NCI-H2227 treated with DMSO at 0.1 percent for 48 hours (cell line): ENCODE measurements at places on chromosomes 3 and 15.
A peak's percentile ranks its signal among the peaks of the same experiment; 100 is the strongest.

- DNase-seq, result peak; percentile 42
Observed at GRCh38 chr15:81265256-81265943, 58.5 kb downstream of the STARD5 start.

DNA sequence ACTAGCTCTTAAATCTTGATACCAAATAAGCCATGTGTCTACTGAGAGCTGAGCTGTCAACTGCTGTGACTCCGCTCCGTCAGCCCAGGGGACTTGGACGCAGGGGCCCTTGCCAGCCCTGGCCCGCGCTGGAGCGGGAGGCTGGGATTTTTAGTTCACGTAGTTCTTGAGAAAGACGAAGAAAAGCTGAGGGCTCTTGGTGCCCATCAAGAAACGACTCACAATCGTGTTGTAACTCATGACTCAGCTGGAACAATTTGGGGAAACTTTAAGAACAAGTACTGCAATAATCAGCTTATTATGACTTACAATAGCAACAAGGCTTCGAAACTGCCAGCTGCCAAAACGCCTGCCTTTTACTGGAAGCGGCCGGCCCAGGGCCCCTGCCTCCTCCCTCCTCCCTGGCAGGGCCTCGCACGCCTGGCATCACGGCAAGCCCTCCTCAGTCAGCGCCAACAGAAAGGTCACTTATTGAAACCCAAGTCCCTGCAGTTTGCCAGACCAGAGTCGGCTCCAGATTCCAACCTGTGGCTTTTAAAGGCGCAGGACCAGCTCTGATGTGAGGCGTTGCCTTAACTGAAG is 60.3 kb downstream of the RGMA start:
- DNase-seq, result no peak

GRCh38 chr3:171269542-171269941 is 190.7 kb downstream of the TNIK start:
- DNase-seq, result no peak

DNA sequence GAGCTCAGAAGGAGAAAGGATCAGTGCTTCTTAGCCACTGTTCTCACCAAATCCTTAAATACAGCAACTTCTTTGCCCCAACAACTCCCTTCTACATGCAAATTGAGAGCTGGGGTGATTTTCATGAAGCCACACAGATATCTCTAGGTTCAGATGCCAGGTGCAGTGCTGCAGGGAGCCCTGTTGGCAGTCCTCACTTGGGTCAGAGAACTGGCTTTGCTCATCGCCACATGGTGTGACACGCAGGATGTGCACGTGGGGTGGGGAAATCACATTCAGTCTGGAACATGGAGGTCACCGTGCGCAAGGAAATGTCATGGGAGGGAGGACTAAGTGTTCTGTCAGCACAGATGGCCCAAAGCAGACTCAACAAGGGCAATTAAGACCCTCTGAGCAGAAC is 103.8 kb downstream of the WDR76 start:
- DNase-seq, result no peak

GRCh38 chr3:160260587-160261270 is 35.5 kb downstream of the C3orf80 start:
- DNase-seq, result no peak

GRCh38 chr15:34039790-34040113 is 748 bp upstream of the AVEN start:
- DNase-seq, result no peak

DNA sequence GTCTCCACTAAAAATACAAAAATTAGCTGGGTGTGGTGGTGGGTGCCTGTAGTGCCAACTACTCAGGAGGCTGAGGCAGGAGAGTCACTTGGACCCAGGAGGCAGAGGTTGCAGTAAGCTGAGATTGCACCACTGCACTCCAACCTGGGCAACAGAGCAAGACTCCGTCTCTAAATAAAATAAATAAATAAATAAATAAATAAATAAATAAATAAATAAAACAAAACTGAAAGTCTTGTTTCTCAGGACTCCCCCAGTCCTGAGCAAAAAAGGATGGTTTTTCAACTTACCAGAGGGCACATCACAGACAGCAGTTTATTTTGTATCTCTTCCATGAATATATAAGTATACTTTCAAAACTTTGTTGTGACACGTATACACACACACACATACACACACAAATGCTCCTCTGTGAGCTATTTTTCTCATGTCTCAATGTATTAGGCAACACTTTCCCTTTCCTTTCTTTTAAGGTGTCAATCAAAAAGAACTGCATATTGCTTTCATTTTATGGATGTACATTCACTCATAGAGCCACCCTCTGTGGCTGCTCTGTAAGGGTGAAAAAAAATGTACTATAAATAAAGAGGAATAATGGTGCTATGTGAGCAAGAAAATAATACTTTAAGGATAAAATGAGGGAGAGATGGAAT is 54.8 kb upstream of the MITF start:
- DNase-seq, result no peak

DNA sequence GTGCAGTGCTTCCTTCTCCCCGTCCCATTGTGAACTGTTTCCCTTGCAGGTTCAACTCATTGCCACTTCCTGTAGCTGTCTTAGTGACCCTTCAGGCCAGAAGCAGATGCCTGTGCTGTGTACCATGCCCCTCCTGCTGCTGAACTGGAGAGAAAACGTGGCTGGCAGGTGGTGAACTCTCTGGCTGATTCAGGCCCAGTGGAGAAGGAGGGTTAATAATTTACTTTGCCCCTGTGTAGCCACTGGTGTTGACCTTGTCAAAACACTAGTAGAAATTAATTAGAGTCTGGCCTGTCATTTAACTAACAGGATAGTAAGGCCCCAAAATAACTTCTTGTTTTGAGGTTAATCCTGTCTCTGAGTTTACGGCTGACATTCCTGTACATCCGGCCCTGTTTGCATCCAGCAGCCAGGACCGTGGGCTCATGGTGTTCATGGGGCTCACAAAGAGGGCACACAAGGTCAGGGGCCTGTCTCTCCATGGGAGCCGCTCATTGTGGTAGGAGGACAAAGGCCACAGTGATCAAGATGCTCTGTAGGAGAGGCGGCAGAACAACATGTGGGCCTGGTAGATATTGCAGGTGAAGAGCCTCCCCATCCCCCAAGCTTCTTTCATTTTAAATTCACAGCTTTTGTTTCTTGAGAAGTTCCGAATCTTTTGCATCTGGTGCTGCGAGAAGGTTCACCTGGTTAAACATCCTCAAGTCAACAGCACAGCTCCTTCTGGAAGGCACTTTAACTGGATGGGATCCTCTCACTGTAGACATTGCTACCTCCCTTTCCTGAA is 101.6 kb downstream of the CGNL1 start:
- DNase-seq, result no peak

- DNase-seq, result no peak
Observed at GRCh38 chr3:172303941-172304558, 144.2 kb downstream of the GHSR start.

DNA sequence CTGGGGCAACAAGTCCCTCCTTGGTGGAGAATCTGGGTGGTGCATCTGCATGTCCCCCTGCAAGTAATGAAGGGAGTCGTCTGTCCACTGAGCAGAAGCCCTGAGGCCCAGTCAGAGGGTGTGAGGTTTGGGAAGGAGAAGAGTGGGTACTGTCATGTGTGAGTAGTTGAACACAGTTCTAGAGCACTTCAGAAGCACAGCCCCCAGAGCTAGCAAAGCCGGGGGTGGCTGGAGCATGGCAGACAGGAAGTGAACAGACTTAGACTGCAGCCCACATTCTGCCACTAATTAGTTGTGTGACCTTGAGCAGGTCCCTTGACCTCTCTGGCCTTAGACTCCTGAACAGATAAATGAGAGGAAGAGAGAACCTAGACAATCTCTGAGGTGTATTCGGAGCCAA is 207.6 kb downstream of the UACA start:
- no peak for DNase-seq

DNA sequence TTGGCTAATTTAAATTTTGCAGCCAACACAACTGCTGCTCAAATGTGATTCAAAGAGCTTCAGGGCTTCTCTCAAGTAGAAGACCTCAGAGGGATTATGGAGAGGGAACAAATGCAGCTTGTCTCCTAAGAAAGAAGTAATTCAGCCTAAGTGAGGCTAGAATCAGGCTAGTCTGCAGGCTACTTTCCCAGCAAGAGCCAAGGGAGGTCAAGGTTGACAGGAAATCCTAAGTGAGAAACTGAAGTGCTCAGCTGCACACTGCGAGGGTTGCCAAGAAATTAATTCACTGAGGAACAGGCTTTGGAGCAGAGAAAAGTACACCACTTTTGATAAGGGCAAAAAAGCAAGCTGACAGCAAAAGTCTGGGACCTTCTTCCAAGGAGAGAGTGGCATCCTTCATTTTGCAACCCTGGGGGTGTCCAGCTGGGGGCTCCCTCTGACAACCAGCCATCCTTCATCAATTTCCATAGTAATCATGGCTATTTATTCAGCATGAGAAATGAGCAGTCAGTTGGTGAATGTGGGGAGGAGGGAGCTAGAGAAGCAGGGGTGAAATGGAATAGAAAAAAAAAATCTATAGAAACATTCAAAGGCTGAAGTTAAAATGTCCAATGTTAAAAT is 646.4 kb upstream of the ADAMTS9 start:
- no peak for DNase-seq

GRCh38 chr3:18428991-18429745 is 4.0 kb upstream of the SATB1 start:
- DNase-seq, result no peak

GRCh38 chr3:169501777-169502320 is 161.7 kb downstream of the MECOM start:
- no peak for DNase-seq

DNA sequence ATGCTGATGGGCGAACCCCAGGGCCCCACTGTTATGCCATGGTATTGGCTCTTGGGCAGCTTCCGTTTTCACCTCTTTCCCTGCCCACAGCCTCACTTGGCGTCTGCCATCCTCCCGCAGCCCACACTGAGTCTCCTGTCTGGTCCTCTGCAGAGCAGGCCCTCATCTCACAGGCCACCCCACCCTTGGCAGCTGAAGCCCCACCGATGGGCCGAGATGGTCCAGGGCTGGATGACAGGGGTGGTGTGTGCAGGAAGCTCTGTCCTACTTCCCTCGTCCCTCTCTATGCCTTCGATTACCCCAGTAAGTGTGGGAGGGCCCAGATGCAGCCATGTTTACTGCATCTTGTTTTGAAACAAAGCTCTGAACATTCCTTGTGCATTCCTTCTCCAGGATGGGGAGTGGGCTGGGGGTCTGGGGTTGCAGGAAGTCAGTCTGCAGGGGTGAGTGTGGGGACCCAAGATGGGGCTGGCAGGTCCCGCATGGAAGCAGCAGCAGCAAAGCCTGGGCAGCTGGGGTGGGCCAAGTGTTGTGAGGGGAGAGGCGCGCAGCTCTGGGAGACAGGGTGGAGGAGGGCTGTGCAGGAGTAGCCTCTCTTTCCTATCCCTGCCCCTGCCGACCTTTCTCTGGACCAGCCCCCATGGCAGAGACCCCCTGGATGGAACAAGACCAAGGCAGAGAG is 20.9 kb downstream of the TBC1D21 start:
- DNase-seq, result no peak

DNA sequence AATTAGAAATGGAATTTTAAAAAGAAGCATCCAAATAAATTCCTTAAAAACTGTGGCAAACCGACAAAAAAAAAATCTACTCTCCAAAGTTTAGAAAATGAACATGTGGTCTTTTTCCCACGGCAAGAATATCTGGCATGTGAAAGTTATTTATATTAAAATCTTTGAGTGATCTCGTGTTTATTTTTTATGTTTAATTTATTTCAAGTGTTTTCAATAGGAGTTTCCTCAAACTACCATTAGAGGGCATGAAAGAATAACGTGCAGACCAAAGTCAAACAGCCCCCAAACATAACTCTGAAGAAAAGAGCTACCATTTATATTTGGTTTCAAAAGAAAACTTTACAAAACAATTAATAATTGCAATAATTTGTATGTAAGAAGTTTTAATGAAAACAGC is 286.4 kb downstream of the ZIC4 start:
- DNase-seq, result no peak

DNA sequence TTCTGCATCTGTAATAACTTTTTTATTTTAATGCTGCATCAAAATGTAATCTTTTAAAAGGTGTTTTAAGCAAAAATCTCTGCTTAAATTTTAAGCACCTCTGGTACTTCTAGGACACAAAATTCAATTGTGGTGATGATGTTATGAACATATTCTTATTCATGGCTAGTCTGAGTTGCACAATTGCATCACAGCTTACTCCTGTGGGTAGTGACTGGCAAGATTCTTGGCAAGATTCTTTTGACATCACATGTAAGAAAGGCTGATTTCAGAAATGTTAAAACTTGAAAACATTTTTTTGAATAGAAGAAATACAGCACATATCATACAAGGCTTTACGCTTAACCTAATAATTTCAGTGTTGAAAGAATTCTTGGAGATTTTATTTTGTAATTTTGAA is 35.7 kb downstream of the IQCH start:
- no peak for DNase-seq

- DNase-seq, result no peak
Observed at GRCh38 chr3:143261848-143262247, 142.3 kb downstream of the CHST2 start.

GRCh38 chr3:61438253-61439121 is 122.9 kb upstream of the PTPRG start:
- DNase-seq, result no peak

- no peak for DNase-seq
Observed at GRCh38 chr3:112773864-112774263, 72.8 kb downstream of the CD200R1L start.

- DNase-seq, result no peak
Observed at GRCh38 chr3:39147711-39148434, 5.5 kb downstream of the CSRNP1 start.

GRCh38 chr3:160660902-160661301 is 16.1 kb upstream of the ARL14 start:
- DNase-seq, result no peak

GRCh38 chr3:192747145-192747544 is 19.8 kb upstream of the FGF12 start:
- no peak for DNase-seq

DNA sequence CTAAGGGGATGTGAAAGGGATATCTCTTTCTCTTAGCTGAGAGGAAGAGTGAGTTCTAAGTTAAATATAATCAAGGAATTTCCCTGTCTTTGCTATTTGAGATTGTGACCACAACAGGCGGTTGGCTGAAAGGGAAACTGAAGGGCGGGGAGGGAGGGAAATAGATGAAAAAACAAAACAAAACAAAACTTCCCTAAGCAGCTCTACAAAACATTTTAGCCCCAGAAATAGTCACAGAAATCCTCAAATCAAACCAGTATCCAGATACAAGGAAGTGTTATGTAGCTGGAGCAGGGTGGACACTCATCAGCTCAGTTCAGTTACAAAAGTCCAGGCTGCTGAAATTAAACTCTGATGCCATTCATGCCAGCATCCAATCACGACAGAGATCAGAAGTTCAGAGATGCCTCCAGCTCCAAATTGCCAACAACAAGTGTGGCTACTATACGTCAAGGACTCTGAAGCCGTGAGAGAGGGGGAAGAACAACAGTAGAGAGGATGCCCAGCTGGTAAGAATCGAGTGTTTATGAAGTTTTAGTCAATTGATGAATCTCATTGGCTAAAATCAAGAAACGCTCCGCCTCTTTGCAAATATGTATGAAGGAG is 319 bp upstream of the TP63 start:
- no peak for DNase-seq

GRCh38 chr3:9808345-9809037 is 1.6 kb upstream of the TTLL3 start:
- no peak for DNase-seq

- DNase-seq, result no peak
Observed at GRCh38 chr3:160127308-160127707, 97.9 kb upstream of the C3orf80 start.
